ENCODE measurements at places on chromosomes 3 and 15.
A peak's percentile ranks its signal among the peaks of the same experiment; 100 is the strongest.

GRCh38 chr15:99963096-99963825, 230.0 kb upstream of the LYSMD4 start:
- DNase-seq = peak; percentile 0

- no peak for DNase-seq
These were observed 2.3 kb downstream of the PLEKHO2 start for GRCh38 chr15:64843991-64844390.

DNA sequence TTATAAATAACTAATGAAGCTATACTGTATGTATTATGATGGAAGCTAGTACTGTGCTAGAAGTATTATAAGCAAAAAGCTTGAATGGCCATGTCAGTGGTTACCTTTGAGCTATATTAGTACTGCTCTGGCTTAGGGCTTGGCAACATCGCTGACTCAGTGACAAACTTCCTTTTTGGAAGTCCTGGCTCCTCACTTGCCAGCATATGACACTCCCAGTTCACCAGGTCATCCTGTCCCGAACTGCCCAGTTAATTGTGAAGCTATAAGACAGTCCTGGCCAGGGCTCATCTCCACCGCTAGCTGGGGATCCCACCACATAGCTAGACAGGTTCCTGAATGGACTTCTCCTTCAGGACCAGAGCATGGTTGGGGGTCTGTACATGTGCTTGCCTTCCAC, 31.9 kb downstream of the RAB8B start:
- no peak for DNase-seq

- no peak for DNase-seq
These were observed 5.0 kb downstream of the CD47 start for GRCh38 chr3:108085810-108086350.

GRCh38 chr3:56989169-56989976, 71.1 kb upstream of the SPATA12 start:
- DNase-seq = no peak

DNA sequence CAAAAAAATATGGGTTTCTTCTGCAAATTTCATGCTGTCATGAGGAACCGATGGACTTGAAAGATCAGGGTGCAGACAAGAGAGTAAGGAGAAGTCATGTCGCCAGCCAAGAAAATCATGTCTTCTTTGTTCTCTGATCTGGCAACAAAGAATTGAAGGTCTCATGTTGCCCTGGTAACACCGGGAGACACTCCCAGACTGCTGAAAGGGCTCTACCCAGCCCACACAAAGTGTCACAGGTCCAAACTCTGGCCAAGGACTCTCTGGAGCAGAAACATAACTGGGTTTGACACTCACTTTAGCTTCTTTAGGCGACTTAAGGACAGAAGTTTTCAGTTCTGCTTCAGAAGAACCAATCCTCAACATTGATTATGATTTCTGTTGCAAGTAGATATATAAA, 42.9 kb downstream of the SIDT1 start:
- no peak for DNase-seq

GRCh38 chr3:197168063-197168462, 130.3 kb downstream of the DLG1 start:
- no peak for DNase-seq

- DNase-seq = no peak
These were observed 8.2 kb upstream of the RTP4 start for GRCh38 chr3:187359798-187360486.

- no peak for DNase-seq
These were observed 35.3 kb upstream of the SNRPN start for GRCh38 chr15:24919446-24919845.

DNA sequence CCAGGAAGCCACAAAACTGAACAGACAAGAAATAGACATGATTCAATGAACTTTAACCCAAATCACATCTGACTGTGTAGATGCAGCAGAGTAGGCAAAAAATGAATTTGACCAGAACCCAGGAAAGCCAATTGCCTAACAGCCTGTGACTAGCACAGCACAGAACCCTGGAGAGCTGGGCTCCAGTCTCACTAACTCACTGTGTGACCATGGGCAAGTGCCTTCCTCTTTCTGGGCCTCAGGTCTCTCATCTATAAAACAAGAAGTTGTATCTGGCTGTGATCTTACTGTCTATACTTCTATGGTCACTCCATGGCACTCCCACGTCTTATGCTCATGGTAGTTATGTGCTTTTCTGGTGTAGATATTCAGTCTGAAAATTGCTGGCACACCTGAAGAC, 48.1 kb upstream of the USP3 start:
- no peak for DNase-seq

DNA sequence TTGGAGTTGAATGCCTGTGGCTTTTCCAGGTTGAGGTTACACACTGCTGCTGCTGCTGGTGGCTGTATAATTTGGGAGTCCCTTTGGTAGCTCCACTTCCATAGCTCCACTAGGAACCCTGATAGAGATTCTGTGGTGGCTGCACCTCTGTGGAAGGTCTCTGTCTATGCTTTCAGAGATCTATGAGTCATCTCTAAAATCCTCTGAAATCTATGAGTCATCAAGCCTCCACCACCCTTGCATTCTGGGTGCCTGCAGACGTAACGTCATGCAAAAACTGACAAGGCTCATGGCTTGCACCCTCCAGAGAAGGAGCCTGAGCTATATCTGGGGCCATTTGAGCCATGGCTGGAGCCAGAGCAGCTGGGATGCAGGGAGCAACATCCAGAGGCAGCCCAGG, 1037.0 kb upstream of the CFAP20DC start:
- DNase-seq = peak; percentile 55

GRCh38 chr3:20015525-20015924, 3.5 kb upstream of the PP2D1 start:
- DNase-seq = no peak

DNA sequence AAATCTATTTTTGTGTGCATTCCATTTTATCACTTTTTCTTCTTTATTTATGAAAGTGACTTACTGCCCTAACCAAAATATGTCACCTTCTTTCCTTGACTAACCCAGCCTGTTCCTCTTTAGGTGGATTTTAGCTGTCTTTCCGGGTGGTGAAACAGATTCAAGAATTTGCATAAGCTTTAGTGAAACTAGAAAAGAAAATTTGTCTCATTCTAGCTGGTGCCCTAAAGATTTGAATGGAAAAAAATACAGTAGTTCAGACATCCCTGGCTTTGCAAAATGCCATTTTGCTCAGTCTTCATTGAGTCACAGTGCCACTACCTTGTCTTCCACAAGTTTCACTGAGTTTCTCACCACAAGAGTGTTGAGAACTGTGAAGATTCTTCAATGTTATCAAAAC, 28.2 kb upstream of the CCDC50 start:
- DNase-seq = no peak

GRCh38 chr3:123322866-123323265, 121.1 kb downstream of the SEC22A start:
- DNase-seq = no peak
